Suppressor macrophage (primary cell): ENCODE measurements at places on chromosomes 12 and 14.

DNA sequence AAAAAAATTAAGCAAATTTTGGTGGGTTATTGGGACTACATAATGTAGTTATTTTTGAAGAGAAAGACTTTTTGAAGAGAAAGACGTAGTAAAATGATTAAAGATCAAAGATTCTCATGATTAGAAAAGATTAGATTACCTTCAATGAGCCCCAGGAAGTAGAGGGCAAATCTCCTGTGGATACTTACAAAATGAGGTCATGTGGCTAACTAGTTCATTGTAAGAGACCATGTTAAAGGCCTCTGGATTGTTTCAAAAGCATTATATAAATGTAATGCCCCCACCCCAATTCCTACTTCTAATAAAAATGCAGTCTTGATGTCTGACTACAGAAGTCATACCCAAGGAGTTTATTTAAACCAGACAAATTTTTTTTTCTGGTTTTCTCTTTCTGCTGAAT is 93.3 kb downstream of the ERGIC2 start:
- DNase-seq = no peak

GRCh38 chr12:48013287-48013686 is 9.0 kb upstream of the COL2A1 start:
- no peak for DNase-seq

DNA sequence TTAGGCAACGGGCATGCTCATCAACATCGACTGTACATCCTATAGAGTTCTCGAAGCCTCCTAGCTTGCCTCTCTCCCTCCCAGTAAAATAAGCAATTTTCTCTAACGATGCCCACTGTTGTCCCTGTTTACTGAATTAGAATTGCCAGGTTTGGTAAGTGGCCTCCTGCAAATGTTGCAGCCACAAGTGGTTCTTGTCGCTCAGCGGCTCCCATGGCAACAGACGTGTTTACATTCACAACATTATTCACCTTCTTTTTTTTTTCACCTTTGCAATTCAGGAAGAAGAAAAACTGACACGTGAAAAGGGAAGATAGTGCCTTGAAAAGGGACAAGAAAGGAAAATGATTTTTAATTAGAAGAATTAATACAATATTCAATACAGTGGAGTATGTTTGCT is 100.9 kb upstream of the PKP2 start:
- no peak for DNase-seq

DNA sequence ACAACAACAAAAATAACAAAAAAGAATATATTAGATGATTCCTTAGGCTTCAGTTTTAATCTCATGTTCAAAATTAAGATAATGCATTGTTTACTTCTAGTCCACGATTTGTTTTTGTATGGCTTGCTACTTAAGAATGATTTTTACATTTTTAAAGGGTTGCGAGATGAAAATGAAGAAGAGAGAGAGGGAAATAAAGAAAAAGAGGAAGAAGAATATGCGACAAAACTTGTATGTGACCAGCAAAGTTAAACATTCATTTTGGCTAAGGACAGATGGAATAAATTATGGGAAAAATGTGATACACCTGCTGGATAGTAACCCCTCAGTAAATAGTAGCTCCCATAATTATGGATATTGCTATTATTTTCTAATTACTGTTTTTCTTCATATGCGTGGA is 1.2 kb upstream of the GIT2 start:
- DNase-seq = no peak
